ENCODE measurements at places on chromosomes 5 and 9.
A peak's percentile ranks its signal among the peaks of the same experiment; 100 is the strongest.

GRCh38 chr5:10756549-10756948 is 4.5 kb downstream of the DAP start:
- DNase-seq = no peak

- no peak for DNase-seq
Measured at GRCh38 chr9:19231904-19232822, 1.7 kb downstream of the DENND4C start.

DNA sequence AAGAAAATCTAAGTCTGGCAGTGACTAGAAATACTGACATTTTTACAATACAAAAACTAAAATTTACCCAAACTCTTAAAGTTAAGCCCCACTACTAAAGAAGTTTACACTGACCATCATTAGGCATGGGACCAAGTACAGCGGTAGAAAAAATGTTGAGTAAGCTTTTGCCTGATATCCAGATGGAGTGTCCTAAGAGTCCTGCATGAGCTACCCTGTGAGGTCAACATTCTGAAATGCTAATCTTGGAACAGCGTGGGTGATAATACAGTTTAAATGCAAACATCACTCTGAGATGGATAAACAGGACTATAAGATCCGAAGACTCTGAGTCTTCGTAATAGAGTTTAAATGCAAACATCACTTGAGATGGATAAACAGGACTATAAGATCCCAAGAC is 189.7 kb downstream of the DCP2 start:
- no peak for DNase-seq

DNA sequence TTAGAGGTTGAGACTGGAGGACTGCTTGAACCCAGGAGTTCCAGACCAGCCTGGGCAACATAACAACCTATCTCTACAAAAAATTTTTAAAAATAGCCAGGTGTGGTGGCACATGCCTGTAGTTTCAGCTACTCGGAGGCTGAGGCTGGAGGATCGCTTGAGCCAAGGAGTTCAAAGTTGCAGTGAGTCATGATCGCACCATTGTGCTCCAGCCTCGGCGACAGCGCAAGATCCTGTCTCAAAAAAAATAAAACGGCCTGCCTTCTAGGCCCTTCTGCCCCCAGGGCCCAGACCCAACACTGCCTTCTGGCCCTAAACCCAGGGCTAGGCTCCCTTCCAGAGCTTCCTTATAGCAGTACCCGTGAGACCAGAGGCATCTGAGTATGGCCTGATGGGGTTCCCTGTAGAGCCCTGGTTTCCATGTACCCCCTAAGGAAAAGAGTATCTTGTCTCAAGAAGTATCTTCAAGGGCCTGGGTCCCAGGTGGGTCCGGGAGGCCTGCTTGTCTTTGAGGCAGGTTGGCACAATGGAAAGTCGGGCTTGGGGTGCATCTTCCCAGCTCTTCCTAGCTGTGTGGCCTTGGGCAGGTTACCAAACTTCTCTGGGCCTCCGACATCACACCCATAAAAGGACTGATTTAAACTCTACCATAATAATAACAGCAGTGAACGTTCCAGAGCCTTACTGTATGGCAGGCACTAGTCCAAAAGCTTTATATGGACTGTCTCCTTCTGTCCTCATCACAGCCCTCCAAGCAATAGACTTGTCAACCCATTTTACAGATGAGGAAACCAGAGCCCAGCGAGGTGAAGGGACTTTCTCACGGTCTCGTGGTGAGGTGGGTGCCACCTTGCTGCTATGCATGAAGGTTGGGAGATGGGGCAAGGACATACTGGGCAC is 9.6 kb downstream of the LRRC8A start:
- DNase-seq = no peak

DNA sequence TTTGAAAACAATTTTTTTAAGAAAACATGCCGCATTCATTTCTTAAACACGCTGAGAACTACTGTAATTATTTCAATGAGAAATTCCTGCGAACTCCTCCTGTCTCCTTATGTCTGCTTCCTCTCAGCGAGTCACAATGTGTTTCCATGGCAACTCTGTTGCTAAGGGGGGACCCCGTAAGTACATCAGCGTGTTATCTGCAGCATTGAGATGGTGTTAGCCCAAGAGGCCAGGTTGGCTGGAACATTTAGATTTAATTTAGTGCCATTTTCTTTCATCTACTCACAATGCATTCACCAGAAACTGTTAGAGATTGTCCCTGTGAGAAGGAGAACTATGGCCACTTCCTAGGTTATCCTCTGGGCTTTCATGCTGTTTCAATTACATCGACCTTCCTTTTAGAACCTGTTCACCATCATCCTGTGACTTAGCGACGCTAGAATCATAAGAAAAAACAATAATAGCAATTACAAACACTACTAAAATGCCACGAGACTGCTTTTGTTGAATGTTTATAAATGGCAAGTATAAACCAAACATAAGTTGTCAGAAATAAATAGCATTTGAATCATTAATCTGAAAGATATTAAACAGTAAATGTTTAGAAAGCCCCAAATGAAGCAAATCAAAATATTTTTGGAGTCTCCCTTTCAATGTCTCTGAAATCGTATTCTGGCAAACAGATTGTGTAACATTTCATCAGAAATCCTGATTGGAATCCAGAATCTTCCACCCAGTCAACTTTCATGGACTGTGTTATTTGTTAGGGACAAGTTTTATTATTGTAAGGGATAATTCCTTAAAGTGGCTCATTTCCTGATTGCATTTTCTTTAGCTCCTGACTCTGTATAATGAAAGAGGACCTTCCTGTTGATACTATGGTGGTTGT is 39.7 kb upstream of the SHC3 start:
- no peak for DNase-seq

- no peak for DNase-seq
Measured at GRCh38 chr5:179504600-179505396, 45.6 kb upstream of the RUFY1 start.

GRCh38 chr9:112061152-112061740 is 113.9 kb downstream of the SUSD1 start:
- DNase-seq = no peak

- no peak for DNase-seq
Measured at GRCh38 chr9:91359734-91360470, 1.8 kb downstream of the AUH start.

- no peak for DNase-seq
Measured at GRCh38 chr9:29311221-29311620, 1737.9 kb upstream of the C9orf72 start.

DNA sequence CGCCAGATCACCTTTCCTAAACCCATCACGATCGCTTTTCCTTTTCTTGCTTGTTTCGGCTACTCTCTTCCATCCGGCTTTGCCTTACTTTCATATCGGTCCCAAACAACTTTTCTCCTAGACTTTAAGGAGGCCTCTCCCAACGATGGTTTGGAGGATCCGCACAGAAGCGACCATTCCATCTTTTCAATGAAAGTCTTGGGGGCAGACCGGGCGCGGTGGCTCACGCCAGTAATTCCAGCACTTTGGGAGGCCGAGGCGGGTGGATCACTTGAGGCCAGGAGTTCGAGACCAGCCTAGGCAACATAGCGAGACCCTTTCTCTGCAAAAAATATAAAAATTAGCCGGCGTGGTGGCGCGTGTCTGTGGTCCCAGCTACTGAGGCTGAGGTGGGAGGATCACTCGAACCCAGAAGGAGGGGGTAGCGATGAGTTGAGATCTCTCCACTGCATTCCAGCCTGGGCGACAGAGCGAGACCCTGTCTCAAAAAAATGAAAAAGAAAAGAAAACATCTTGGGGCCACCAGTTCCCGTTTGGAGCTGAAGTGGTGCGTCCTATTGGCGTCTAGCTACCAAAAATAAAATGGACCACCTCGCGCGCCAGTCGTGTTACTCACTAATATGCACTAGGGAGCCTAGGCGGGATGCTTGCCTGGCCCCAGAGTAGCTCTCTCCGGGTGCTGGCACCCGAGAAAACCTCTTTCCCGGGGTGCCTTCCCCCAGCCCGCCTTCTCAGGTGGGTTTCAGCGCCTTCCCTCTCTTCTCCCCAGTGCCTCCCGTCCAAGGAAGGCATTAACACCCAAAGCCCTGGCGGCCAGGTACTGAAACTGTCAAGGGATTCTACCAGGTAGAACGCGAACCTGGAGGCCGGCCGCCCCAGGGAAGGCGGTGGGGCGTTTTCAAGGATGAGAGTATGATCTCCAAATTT is 800 bp upstream of the AP3B1 start:
- peak; percentile 20 for DNase-seq

GRCh38 chr9:114784721-114785279 is 21.0 kb downstream of the TNFSF15 start:
- no peak for DNase-seq

DNA sequence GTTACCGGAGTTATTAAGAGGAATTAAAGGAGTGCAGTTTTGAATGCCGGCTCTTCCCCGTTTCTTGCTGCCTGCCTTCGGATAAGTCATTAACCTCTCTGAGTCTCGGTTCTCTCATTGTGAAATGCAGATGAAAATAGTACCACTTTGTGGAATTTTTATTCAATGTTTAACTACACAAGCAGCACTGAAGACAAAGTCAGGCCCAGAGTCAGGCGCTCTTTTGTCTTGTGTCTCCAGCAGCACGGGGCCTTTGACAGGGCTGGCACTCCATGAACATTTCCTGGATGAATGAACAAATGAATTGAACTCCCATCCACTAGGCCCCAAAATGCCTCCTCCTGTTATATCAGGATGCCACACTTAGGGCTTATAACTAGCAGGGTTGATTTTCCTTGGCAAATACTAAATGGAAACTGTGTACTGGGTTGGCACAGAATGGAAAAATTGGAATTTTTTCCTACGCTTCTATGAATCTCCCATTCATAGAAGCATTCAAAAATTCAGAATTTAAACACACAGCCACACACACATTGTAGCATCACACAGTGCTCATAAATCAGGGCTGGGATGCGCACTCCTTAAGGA is 332.8 kb downstream of the MLLT3 start:
- DNase-seq = no peak

DNA sequence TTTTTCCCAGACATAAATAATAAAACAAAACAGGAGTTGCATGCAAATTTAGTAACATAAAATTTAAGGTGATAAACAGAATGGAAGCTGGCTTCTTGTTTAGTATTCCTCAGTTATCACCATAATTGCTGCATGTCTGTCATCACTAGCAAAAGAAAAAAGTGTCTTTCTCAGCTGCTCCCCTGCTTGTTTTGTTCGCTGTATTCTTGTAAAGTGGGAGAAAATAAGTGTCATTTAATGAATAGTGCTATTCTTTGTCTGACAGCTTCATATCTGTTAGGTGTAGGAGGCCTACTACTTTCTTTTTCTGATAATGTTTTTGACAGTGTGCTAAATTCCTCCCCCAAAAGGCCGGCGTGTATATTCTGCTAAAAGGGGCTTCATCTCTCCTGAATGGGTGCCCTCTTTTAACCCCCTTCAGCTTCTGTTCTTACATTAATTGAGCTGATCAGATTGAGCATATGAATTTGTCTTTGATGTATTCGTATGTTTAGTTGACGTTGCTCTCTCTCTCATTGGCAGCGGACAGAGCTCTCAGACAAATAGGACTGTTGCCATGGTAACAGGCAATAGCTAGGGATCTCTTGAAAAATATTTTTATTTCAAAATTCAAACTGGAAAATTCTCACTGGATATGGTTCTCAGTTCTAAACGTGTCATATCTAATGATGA is 303.8 kb downstream of the KIAA0825 start:
- DNase-seq = no peak

DNA sequence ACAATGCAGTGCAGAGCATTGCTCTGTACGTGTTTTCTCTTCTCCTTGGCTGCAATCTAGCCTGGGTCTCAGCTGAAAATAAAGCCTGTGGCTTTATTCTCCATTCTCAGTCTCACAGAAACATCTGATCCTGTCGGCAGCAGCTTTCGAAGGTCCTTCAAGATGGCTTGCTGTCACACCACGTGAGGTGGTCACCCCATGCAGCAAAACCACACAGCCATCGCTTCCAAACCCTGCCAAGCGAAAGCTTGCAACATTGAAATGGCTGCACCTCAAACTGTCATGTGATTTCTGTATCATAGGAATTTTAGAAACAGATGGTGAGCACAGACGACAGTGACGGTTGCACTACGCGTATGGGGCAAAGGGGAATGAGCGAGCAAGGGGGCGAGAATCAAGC is 98.5 kb upstream of the SMARCA2 start:
- DNase-seq = peak; percentile 19

- DNase-seq = no peak
Measured at GRCh38 chr5:36058776-36059175, 7.9 kb downstream of the UGT3A2 start.

DNA sequence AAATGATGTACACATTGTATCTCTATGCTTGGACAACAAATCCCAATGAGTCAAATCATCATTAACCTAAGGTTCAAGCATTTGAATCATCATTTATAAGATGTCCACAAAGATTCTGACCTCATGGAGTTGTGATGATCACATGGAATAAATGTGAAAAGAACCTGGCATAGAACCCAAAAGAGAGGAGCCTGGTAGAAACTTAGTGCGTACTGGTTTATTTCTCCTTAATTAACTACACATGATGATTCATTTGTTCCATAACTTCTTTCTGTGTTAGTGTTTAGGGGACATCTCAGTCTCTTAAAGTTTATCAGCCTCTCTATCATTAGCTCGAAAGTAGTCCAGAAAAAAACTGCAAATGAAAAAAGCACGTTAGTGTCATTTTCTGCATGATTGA is 411.6 kb downstream of the BRINP1 start:
- DNase-seq = no peak

GRCh38 chr5:174323878-174324281 is 278.4 kb downstream of the NSG2 start:
- DNase-seq = no peak

DNA sequence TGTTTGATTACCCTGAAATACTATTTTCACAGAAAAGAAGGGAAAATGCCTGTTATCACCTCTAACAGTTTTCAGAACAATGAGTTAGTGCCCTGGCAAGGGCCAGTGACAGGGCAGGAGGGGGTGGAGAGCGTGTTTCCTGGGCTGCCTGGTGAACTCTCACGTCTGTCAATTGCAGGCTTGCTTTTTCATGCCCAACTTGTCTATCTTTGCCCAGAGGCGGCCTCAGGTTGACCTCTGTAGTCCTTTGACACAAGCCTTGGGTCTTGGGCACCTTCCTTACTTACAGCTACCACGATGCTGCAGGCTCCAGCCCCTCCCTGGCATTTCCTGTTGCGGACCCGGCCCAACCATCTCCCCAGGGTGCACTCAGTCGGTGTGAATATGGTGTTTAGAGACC is 2.2 kb upstream of the CEL start:
- no peak for DNase-seq

- no peak for DNase-seq
Measured at GRCh38 chr5:110884005-110884404, 145.2 kb downstream of the SLC25A46 start.

GRCh38 chr5:158013939-158014338 is 155.0 kb upstream of the CLINT1 start:
- no peak for DNase-seq

GRCh38 chr5:171623551-171624097 is 162.0 kb upstream of the SMIM23 start:
- DNase-seq = no peak

GRCh38 chr5:24571302-24571701 is 73.5 kb downstream of the CDH10 start:
- DNase-seq = no peak

- no peak for DNase-seq
Measured at GRCh38 chr5:54103871-54104270, 206.5 kb downstream of the ARL15 start.

GRCh38 chr5:18285257-18285656 is 651.0 kb downstream of the TAF11L14 start:
- no peak for DNase-seq

- DNase-seq = no peak
Measured at GRCh38 chr5:159005062-159005461, 94.7 kb downstream of the EBF1 start.

GRCh38 chr5:74402553-74402952 is 238.0 kb downstream of the ENC1 start:
- DNase-seq = no peak
